ENCODE measurements at places on chromosomes 2 and 18.

GRCh38 chr2:127216593-127216992 lies 3.5 kb downstream of the CYP27C1 start:
- DNase-seq = no peak

GRCh38 chr2:112658301-112658700 lies 12.6 kb downstream of the SLC20A1 start:
- no peak for DNase-seq

GRCh38 chr18:43869451-43870008 lies 592.2 kb upstream of the SYT4 start:
- no peak for DNase-seq

GRCh38 chr2:215839309-215839708 lies 174.0 kb downstream of the MREG start:
- DNase-seq = no peak

- DNase-seq = no peak
Measured at GRCh38 chr2:200300638-200301314, 5.7 kb upstream of the SPATS2L start.

DNA sequence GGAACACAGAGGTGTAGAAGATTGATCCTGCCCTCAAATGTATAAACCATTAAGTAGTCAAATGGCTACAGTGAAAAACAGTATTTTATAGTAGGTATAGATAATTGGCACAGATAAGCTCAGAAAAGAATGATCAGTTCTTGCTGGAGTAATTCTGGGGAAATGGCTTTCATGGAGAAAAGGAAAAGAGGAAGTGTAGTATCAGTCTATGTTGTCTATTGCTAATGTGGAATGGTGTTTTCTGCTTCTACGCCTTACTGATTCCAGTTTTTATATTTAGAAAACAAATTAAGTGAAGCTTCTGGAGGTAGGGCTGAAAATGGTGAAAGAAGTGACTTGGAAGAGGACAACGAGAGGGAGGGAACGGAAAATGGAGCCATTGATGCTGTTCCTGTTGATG lies 22.2 kb downstream of the ZC3H15 start:
- no peak for DNase-seq

GRCh38 chr2:38045811-38046210 lies 30.1 kb downstream of the CYP1B1 start:
- no peak for DNase-seq

DNA sequence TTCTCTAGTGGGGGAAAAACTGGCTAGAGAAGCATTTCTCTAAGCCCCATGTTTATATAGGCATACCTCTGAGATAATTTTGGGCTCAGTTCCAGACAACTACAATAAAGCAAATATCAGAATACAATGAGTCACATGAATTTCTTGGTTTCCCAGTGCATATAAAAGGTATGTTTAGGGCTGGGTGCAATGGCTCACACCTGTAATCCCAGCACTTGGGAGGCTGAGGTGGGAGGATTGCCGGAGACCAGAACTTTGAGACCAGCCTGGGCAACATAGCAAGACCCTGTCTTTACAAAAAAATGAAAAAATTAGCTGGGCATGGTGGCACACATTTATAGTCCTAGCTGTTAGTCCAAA lies 22.2 kb downstream of the TSN start:
- DNase-seq = no peak

DNA sequence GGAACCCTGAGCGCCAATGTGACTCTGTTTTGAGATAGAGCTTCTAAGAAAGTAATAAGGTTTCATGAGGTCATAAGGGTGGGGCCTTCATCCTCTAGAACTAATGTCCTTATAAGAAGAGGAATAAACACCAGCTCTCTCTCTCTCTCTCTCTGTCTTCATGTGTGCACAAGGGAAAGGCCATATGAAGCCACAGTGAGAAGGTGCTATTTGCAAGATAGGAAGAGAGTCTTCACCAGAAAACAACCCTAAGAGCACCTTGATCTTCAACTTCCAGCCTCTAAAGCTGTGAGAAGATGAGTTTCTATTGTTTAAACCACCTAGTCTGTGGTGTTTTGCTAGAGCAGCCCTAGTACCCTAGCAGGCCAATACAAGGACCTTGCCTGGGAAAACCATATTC lies 55.8 kb downstream of the DOCK10 start:
- no peak for DNase-seq

- no peak for DNase-seq
Measured at GRCh38 chr2:151576080-151576479, 158.2 kb downstream of the NEB start.

- DNase-seq = no peak
Measured at GRCh38 chr2:208042041-208042440, 16.7 kb upstream of the PLEKHM3 start.

- no peak for DNase-seq
Measured at GRCh38 chr2:42342061-42342794, 18.8 kb downstream of the COX7A2L start.

DNA sequence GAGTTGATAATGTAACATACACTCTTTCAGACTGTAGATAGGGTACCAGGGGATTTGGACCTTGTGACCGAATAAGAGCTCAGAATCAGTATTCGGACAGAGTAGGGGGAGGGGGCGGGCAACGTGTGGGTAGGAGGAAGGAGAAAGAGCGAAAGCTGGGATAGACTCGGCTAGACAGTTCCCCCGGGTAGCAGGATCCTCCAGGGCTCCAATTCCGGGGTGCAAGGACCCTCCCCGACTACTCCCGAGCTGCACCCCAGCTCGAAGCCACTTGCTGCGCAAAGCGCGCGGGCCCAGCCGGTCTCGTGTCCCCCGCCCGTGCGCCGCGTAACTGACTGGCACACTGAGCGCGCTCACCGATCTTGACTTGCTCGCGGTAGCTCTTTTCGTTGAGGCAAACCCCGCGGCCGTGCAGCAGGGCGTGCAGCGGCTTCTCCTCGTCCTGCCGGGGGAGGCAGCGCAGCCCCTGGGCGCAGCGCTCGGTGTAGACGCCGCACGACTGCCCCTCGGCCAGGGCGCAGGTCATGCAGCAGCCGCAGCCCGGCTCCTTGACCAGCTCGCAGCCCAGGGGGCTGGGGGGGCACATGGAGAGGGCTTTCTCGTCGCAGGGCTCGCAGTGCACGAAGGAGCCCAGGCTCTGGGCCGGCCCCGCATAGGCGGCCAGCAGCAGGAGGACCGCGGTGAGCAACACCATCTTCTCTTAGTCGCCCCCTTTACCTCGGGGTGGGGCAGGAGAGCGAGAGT lies 1.1 kb downstream of the IGFBP5 start:
- no peak for DNase-seq

DNA sequence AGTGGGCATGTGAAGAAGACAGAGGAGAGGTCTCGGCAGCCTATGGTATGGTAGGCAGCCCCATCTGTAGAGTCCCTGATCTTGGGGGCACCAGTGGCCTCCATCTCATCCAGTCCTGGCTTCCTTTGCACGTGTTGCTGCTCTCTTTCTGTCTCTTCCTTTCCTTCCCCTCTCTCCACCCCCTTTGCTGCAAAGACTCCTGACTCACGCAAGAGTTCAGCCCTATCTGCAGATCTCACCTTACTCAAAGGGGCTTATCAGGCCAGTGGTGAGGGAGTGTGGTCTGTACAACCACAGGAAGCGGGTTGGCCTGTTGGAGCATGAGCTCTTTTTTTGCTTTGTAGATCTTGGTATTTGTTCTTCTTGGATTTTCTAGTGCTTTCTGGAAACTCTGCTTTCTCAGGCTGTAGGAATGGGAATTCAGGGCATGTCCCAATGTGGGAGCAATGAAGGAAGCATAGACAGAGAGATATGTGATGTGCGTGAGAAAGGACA lies 14.6 kb upstream of the NT5DC4 start:
- DNase-seq = peak; percentile 32

DNA sequence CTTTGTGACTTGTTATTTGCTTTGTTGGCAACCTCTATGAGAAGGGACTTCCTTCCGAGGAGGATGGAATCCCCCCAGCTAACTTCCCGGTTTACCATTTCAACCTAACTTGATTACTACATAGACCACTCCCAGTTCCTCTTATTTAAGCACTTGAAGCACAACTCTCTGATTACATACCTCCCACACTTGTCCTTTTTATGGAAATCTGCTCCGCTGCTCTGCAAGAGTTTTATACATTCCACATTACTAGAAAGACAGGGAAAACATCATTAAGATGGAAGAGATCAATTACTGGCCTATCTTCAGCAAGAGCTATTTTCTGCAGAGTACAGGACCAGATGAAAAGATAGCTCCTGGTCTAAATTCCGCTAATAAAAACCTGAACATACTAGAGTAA lies 160.0 kb upstream of the PGAP1 start:
- no peak for DNase-seq

DNA sequence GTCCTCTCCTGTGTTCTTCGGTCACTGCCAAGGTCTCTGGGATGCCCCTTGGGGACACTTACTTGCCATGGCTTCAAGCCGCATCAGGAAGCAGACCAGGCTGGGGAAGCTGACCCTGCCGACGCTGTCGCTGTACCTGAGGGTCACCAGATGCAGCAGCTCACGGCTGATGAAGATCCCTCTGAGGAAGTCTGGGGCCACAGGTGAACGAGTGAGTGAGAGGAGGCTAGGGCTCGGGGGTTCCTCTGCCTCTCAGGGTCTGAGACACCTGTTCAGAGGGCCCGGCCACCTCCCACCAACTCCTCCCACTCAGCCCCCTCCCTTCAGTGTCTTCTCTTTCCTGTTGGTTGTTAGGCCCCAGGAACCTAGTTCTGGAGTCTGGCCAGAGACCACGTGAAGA lies 74.9 kb downstream of the CAPN13 start:
- DNase-seq = no peak

DNA sequence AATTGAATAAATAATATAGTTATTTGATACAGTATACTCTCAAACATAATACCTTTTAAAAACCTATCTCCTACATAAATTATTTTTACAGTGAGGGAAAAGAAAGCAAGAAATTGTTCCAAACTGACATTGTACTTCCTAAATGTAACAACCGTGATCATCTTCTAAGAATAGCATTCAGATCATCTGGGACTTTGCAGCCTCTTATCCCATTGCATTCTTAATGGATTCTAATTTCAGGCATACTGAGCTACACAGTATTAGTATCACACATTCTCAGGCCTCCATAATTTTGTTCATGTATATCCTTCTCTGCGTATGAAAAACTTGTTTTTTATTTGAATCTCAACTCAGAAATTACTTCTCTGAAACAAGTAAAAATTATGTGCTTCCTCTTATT lies 1134.7 kb upstream of the CDH2 start:
- no peak for DNase-seq

- DNase-seq = no peak
Measured at GRCh38 chr2:190862571-190862991, 18.0 kb upstream of the GLS start.

DNA sequence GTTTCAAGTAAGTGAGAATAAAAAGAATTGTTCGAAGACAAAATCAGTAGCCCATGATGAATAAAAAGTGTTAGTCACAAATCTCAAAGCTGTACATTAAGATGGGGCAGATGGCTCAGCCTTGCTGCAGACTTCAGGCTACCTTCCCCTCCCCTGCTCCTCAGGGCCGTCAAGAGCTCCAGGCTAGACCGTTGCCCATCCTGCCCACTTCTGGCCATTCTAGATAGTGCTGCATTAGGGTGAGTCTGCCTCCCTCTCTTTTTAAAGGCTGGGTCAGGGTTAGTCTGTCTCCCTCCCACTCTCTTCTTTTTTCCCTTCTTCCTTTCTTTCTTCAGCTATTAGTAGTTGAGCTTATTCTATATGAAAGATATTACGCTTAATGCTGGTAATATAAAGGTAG lies 86.0 kb downstream of the MAPRE2 start:
- no peak for DNase-seq

DNA sequence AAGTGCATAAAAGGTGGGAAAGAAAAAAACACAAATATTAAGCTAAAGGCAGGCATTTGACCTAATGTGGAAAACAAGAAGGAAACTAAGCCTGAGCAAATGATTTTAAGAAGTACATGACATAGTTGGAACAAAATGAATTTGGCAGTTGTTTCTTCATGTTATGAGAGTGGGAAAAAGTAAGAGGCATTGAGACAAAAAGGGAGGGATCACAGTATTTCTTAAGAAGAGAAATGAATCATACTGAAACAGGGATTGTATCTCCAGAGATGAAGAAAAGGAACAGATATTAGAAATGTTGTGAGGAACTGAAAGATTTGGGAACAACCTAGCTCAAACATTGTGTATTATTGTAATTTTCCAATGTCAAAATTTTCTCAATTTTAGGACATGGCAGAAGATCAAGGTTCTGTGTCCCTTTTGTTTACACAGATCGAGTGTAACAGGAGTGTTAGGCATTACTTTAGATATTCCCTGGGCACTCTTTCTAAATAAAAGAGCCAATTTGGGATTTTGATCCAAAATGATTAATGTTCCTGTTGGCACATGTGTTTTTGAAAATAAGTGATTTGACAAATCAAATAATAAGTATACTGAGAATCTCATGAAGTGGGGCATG lies 98.6 kb downstream of the CALCRL start:
- no peak for DNase-seq

DNA sequence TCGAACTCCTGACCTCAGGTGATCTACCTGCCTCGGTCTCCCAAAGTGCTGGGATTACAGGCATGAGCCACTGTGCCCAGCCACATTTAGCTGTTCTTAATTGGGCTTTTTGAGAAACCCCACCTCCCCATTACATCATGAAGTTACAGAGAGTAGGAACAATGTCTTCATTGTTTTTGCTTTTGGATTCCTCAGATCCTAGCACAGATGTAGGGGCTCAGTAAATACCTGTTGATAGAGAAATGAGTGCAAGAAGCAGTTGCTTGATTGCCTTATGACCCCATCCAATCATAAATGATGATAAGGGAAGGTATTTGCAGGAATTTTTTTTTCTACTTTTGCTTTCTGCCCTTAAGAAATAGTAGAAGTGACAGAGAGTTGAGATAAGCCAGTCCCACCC lies 25.4 kb downstream of the GREB1L start:
- no peak for DNase-seq

DNA sequence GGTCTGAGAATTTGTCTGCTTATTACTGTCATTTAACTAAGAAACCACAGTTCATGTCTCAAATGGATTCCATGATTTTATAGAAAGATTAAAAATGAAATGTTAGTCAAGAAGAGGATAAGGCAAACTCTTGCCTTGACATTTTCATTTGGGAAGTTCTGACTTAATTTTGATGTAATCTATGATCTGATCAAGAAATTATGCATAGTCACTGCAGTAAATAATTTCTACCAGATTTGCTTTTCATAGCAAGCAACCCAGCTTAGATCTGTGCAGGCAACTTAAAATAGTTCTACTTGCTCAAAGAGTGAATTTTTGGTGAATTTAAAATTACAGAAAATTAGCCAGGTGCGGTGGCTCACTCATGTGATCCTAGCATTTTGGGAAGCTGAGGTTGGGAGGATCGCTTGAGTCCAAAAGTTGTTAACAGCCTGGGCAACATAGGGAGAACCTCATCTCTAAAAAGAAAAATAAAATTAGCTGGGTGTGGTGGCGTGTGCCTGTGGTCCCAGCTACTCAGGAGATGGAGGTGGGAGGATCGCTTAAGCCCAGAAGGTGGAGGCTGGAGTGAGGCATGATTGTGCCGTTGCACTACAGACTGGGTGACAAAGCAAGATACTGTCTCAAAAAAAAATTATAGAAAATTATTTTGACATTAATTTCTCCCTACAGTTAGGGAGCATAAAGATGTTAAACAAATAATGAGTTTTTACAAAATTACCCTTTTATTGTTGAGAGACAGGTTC lies 158.7 kb upstream of the MYO3B start:
- no peak for DNase-seq
